ENCODE measurements at places on chromosomes 1 and 21.
A peak's percentile ranks its signal among the peaks of the same experiment; 100 is the strongest.

GRCh38 chr1:57820356-57821095, 396.7 kb upstream of the DAB1 start:
- DNase-seq = no peak

GRCh38 chr1:112446411-112446810, 50.4 kb downstream of the CTTNBP2NL start:
- no peak for DNase-seq

DNA sequence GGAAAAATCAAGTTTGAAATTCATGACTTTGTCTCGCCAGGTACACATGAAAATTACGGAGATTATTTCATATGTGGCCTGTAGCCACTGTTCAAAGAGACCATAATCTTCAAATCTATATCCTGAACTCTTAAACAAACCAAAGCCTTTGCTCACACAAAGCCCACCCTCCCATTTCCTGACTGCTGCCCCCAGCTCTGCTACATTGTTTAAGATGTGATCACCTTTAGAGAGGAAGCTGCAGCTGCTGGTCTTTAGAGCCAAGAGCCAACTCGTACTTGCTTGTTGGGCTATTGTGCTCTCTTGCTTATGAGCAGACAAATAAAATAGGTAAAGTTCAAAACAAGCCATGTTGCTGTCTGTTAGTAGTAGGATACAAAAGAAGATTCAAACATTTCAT, 71.9 kb downstream of the DTL start:
- no peak for DNase-seq

DNA sequence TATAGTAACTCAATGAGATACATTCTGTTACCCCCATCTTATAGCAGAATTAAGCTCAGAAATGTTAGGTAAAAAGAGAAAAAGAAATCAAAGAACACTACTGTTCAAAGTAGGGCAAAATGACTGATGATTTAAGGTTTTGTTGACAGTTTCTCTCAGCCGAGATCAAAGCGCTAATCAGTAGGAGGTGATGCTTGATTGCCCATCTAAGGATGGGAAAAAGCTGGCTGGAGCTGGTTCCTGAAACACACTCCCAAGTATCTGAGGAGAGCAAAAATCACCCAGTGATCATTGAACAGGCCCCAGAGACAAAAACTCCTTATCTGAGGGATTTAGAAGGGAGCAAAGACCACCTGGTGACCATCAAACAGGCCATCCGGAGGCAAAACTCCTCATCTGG, 64.5 kb upstream of the CSF1 start:
- DNase-seq = no peak

DNA sequence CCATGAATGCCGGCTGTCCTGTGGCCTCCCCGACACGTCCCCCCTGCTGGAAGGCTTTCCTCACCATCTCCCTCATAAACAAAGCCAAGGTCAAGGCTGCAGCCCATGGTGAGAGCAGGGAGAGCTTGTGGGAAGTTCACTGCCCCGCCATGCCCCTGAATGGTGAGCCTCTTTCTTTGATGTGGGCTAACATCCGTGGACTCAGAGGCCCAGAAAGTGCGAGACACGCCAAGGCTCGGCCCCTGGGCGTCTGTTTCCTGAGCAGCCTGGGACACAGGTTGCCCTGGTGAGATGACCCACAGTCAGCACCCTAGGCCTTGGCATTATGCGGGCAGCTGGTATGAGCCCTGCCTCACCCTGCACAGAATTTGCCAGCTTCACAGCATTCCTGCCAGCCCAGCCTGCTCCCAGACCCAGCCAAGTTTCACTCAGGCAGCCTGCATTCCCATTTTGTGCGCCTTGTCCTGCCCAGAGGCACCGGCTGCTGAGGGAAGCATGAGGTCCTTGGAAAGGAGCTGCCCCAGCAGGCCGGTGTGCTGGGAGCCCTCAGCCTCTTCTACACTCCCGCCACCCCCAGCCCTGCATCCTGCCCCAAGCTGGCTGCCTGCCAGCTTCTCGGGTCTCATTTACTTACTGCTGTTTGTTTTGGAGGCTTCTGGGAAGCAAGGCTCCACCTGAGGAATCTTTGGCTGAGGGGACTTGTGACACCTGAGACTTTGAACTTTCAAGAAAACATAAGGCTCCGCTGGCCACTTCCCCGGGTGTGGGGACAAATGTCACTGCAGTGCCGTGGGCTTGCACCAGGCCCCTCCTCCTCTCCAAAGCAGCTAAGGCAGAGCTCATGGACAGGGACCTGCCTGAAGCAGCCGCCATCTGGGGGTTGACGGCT, 31.9 kb downstream of the NEK2 start:
- DNase-seq = no peak

DNA sequence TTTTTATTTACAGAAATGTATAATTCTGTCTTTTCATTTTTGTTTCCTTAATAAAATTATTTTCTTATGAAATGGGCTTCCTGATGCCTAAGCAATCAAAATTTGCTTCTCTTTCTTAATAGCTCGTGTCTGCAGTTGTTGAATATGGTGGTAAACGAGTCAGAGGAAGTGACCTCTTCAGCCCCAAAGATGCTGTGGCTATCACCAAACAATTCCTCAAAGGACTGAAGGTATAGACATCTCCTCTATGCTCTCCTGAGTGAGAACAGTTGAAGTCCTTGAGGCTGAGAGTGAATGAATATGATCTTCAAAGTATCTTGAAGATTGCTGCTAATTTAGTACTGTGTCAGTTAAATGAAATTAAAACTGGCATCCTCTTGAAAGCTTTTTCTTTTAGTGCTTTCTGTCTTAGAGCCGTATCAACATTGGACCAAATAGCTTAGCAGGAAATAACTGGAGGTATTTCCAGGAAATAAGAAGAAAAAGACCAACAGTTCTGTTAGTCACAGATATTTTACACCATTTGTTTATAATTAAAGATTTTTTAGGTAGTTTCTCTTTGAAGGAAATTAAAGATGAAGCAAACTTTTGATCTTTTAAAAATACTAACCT, 24.7 kb downstream of the VPS45 start:
- no peak for DNase-seq

- no peak for DNase-seq
These were observed 885.2 kb upstream of the ADGRL2 start for GRCh38 chr1:80915491-80915890.

- DNase-seq = no peak
These were observed 139.8 kb downstream of the SPATA17 start for GRCh38 chr1:217770918-217771317.

DNA sequence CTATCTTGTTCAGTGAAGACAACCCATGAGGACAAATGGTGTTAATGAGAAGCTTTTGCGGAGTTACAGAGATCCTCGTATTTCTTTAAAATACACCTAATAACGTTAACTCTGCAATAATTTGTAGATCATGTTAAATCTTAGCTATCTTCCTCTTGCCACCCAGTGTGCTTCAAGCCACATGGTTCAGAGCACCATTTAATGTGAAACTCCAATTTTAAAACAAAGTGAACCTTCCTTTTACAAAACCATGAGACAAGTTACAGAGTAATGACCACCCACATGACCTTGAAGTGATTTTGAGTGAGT, 1.7 kb upstream of the KCNE2 start:
- DNase-seq = no peak

DNA sequence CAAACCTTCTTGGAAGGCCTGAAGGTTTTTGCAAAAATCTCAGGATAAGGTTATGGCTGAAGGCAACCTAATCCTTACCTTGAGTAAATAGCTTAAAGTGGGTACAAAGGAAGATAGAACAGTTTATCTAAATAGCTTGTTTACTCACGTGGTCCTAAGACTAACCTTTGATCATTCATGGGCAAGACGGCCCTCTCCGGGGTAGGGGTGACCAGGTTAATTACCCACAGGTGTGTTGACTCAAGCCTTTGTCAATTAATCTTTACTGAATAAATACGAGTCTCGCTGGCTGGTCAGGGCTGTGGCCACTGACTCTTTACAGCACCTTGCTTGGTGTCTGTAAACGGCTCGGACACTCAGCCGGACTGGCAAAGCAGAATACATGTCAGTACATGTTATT, 10.8 kb downstream of the AADACL4 start:
- no peak for DNase-seq

- peak; percentile 47 for DNase-seq
These were observed 5.0 kb upstream of the CHD5 start for GRCh38 chr1:6185151-6185550.

GRCh38 chr1:158022554-158023312, 29.3 kb downstream of the KIRREL1 start:
- DNase-seq = no peak

DNA sequence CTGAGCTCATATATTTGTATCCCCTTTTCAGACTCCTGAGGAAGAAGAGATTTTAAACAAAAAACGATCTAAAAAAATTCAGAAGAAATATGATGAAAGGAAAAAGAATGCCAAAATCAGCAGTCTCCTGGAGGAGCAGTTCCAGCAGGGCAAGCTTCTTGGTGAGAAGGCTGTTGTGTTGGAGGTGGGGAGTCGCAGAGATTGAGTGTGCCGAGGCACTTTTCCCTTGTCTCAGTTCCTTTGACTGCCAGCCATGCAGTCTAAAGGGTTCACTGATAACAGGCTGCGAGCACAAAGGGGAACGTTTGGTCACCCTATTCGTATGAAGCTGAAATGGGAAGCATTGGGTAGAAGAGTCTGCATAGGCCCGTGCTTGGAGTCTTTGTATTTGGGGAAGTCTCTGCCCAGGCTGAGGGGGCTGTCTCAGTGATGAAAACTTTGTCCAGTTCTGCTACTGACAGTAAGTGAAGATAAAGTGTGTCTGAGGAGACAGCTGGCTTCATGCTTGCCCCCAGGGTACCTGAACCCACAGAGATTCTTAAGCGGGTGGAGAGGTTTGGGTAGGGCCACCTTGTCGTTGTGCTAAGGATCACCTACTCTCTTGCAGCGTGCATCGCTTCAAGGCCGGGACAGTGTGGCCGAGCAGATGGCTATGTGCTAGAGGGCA, 2.8 kb downstream of the RPS8 start:
- no peak for DNase-seq

DNA sequence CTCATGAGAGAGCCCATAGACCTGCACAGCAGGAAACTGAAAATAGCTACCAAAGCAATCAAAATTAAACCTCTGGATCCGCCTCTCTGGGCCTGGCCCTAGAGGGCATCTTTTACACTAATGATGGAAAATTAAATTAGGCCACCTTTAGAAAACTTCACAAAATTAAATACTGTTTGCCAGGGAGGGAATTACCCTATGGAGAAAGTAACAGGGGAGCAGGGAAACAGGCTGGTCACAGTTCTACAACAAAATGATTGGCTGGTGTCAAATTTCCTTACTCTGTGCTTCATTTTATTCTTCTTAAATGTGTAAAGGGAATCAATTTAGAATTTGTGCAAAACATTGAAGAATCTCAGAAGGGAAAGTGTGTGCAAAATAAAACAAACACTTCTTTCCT, 62.4 kb downstream of the SPATA46 start:
- no peak for DNase-seq

- DNase-seq = peak; percentile 85
These were observed 5.5 kb upstream of the RNF223 start for GRCh38 chr1:1079408-1080121.

- DNase-seq = no peak
These were observed 100.5 kb upstream of the COL11A1 start for GRCh38 chr1:103208844-103209243.

DNA sequence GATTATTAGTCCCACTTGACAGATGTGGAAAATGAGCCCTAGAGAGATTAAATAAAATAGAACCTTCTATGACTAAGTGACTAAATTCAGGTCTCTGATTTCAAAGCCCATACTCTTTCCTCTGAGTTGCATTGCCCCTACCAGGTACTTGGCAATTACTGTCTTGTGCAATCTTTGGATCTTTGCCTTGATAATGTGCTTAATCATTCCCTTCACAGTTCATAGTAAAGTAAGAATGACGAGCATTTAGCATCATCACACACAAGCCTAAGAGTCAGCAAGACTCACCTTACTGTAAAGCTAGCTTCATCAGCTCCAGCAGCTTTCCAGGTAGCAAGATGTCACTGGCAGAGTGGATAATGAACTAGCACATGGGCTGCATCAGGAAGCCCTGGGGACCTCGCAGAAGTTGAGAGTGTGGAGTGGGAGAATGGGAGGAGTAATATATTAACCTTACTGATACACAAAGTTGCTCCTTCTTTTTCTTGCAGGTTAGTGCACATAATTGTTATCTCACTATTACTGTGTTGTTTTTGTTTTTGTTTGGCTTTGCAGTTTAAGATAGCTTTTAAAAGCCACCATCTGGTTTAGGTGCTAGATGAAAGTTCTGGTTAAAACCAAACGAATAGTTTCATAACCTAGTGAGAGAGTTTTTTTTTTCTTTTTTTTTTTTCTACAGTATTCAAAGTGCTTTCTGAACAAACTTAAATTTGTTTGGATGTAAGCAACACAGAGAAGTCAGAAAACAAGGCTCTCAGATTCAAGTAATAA, 71.8 kb downstream of the PBX1 start:
- no peak for DNase-seq
